ENCODE measurements at places on chromosomes 11 and 22.
A peak's percentile ranks its signal among the peaks of the same experiment; 100 is the strongest.

- no peak for DNase-seq
These were observed 741.4 kb downstream of the NTM start for GRCh38 chr11:132111838-132112237.

DNA sequence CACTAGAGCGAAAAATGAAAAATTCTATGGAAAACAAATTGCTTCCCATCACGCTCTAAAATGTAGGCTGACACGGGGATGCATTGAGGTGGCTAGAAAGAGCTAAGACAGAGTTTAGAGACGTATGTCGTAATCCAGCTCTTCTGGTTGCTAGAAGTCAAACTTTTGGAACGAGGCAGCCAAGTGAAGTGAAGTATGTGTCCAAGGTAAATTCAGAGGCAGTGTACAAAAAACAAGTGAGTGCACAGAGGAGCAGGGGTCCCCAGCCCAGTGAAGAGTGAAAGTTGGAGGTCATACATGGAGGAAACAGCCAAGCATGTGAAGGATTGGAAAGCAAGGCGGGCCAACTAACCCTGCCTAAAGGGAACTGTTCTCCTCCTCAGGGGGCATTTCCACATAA, 528.5 kb downstream of the NTM start:
- DNase-seq: no peak

DNA sequence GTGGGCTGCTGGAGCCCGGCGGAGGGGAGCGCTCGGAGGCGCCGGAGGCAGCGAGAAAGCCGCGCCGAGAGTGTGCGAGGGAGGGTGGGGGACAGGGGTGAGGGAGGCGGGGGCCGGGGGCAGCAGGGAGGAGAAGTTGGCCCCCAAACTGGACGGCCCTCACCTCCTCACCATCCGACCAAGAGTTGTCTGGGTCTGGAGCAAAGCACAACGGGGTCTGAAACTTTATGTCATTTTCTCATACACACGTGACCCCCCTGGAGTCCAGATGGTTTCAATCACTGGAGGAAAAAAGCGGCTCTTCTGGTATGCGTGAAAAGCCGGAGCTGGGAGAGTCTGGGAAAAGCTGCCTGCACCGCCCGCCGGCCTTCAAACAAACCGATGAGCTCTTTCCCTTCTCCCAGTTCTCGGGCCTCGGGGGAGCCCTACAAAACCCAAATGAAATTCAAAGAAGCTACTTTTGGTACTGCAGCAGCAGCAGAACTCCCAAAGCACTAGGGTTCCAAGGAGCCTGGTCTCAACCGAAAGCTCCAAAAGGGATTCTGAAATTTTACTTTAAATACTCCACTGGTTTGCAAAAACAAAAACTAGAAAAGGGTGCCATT, 39.7 kb upstream of the AKIP1 start:
- DNase-seq: no peak

- no peak for DNase-seq
These were observed 29.9 kb downstream of the FAM181B start for GRCh38 chr11:82703796-82704195.

GRCh38 chr22:23168391-23169042, 11.8 kb upstream of the BCR start:
- no peak for DNase-seq

DNA sequence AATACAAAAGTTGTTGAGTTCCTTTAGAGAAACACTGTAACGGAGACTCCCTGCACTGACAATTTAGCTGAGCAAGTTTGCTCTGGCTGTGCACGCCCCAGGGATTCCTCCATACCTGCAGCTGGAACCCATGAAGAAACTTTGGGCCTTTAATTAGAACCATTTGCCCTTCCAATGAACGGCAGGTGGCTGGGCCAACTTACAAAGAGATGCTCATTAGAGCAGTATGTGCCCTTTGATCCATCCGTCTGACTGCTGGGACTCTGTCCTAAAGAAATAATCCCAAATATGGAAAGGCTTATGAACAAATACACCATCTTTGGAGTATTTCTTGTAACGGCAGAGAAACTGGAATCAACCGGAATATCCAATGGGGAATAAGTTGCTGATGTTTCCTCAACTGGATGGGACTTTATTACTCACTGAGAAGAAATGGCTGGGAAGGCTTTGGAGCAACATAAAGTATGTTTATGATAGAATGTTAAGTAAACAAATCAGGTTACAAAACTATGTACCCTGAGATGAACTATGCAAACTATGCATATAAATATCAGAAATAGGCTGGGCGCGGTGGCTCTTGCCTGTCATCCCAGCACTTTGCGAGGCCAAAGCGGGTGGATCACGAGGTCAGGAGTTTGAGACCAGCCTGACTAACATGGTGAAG, 24.4 kb upstream of the FBLN1 start:
- DNase-seq: no peak

- no peak for DNase-seq
These were observed 89.3 kb downstream of the RDX start for GRCh38 chr11:110207123-110207522.

GRCh38 chr11:9808943-9809342, 145.1 kb downstream of the SWAP70 start:
- DNase-seq: no peak

DNA sequence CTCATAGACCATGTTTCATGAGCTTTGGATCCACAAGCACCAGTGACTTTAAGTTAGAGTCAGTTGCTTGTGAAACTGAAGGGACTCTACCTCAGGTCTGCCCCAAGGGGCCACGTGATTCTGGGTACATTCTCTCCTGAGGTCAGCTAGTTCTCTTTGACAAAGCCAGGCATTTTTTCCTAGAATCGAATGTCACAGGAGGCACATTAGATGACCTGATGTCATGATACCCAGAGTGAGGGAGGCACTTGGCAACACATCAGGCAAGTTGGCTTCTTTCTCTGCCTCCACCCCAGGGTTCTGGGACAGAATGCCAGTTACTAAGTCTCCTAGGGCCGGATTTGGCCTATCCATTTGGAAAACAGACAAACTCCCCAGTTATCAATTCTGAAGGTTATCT, 93.0 kb downstream of the APIP start:
- no peak for DNase-seq

- DNase-seq: no peak
These were observed 4.8 kb downstream of the POU2F3 start for GRCh38 chr11:120244476-120245365.

DNA sequence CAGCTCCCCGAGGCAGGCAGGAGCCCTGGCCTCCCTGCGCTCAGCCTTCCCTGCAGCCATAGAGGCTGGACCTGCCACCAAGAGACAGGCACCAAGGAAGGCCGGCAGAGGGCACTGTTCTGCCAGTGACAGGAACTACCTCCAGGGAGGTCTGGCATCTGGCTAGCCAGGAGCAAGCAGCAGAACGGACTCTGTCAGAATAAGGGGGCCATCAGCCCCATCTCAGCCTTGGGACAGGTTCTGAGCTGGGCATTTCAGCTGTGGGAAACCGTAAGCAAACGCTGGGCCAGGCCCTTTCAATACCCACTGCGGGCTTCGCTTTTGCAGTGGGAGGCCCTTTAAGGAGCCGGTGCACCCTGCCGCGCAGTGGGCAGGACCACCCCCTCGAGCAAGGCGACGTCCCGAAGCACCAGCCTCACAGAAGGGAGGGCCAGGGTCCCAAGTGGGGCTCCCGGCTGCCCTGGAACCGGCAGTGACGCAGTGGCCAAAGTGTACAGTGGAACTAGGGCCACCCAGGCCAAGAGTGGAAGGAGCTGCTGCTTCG, 18.2 kb downstream of the IFT27 start:
- peak; percentile 65 for DNase-seq

DNA sequence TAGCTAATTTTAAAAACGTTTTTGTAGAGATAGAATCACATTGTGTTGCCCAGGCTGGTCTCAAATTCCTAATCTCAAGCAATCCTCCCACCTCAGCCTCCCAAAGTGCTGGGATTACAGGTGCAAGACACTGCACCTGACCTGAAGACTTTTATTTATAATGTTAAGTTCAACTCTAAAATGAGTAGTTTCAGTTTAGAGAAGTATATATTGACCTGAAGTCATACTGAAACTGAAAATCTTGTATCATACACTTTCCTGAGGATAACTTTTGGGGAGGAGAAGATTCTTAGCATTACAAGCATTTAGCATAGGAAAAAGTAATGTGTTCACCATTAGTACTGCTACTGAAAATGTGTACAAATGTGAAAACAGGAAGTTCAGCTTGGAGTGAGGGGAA, 249.3 kb downstream of the CASP12 start:
- no peak for DNase-seq

- DNase-seq: no peak
These were observed 10.8 kb downstream of the SLC35C1 start for GRCh38 chr11:45815747-45816146.

DNA sequence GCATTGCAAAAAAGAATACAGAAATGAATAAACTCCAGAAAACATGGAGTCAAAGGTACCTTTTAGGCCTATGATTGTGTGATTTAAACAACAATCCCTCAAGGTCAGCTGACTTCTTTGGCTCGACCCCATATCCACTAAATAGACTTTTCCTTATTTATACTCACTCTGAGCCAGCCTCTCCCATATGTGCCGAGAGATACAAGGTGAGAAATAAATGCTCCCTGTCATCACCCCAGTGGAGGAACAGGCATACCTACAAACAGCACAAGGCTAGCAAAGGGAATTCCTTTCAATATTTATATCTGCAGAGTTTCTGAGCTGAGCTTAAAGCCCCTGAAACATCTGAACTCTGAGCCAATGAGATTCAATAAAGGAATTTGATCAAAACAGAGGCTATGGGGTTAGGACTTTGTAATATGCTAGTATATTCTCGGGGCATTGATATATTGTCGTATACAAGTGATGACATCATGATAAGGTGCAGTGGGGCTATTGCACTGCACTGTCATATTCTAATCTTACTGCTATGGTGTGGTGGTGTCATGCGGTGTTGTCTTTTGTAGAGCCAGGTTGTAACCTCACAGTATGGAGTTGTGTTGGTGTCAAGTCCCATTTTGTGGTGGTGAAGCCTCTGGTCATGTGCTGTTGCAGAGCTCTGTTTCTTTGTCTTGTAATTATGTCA, 56.0 kb upstream of the GALNT18 start:
- DNase-seq: no peak

GRCh38 chr11:92180664-92181251, 43.9 kb upstream of the FAT3 start:
- DNase-seq: no peak

DNA sequence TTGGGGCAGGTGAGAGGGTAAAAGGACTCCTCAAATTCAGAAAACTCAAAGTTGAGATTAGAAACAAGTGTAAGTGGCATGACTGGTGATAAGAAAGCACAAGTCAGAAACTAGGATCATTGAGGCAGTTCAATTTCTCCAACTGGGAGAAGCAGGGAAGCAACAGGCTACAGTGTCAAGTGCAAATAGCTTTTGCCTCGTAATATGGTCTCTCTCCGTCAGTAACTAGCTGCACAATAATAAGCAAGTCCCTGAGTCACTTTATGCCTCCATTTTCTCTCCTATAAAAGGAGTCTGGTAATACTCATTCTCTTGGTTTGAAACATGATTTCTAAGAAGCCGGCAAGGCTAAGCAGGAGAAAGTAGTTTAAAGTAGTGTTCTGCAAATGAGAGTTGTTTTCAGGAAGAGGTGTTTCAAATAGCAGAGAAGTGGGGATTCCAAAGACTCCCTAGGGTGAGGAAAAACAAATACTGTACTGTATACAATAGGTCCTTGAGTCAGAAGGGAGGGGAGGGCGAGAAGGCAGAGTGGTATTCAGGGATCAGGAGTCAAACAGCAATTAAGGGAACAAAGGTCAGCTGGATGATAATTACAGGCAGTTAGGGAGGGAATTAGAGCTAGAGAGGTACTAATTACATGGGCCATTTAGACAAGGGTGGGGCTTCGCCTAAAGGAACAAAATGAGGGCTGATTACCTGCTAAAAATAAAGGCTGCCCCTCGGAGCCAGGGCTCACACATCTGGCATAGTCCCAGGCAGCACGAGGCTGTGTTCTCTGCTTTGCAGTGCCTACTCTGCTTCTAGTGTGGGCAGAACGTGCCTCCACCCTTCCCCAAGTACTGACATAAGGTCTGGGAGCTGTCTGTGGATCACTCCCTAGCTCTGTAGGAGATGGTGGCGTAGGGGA, 96.0 kb upstream of the BDNF start:
- peak; percentile 37 for DNase-seq

DNA sequence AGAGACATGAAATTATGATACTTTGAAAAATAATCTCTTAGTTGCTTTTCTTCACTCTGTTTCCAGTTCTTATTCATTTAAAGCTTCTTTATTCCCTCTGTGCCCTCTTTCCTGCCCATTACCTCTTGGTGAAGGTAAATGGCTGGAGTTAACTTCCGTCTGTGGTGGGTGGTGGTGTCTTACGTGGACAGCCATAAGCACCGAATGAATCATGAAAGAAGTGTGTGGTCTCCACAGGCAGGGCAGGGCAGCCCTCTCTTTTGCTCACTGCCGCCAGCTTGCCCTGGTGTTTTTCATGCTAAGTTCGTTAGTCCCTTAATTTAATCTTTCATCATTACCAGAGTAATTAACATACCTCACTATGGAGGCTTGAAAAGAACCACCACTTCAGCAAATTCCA, 98.7 kb upstream of the SORL1-AS1 start:
- DNase-seq: no peak

- DNase-seq: no peak
These were observed 7.3 kb upstream of the PDE2A start for GRCh38 chr11:72681226-72682153.

GRCh38 chr22:44181033-44181911, 547 bp downstream of the PARVG start:
- no peak for DNase-seq

GRCh38 chr11:20541503-20541902, 57.9 kb upstream of the SLC6A5 start:
- no peak for DNase-seq

DNA sequence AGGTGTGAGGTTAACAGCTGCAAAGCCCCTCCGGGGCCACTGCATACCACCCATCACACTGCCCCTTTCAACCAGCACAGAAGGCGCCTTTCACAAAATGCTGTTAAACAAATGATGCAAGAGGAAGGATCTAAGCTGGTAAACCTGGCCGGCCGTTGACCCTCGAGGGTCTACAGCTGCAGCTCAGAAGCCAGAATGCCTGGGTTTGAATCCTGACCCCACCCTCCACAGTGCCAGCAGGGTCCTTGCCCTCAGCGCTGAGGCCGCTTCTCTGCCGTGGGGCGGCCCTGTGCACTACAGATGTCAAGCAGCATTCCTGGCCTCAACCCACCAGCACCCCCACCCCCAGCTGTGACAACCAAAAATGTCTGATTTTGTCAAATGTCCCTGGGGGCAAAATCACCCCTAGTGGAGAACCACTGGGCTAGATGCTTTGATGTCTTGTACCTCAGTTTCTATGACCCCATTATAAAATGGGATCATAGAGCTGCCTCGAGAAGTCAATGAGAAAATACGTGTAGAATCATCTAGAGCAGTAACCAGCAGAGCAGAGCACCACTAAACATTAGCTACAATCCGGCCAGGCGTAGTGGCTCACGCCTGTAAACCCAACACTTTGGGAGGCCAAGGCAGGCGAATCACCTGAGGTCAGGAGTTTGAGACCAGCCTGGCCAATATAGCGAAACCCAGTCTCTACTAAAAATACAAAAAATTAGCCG, 77.9 kb downstream of the CELSR1 start:
- DNase-seq: no peak

GRCh38 chr22:30873086-30873650, 95.4 kb downstream of the MORC2 start:
- no peak for DNase-seq
